ENCODE measurements at places on chromosomes 5 and 9.

- no peak for DNase-seq
These were observed 1.8 kb downstream of the CTXN3 start for GRCh38 chr5:127650649-127651048.

- DNase-seq: no peak
These were observed 482.2 kb downstream of the NTRK2 start for GRCh38 chr9:85151741-85152140.

- DNase-seq: no peak
These were observed 7.4 kb downstream of the BRD3OS start for GRCh38 chr9:134032456-134033222.

GRCh38 chr5:124461157-124461556 is 285.3 kb downstream of the ZNF608 start:
- DNase-seq: no peak

DNA sequence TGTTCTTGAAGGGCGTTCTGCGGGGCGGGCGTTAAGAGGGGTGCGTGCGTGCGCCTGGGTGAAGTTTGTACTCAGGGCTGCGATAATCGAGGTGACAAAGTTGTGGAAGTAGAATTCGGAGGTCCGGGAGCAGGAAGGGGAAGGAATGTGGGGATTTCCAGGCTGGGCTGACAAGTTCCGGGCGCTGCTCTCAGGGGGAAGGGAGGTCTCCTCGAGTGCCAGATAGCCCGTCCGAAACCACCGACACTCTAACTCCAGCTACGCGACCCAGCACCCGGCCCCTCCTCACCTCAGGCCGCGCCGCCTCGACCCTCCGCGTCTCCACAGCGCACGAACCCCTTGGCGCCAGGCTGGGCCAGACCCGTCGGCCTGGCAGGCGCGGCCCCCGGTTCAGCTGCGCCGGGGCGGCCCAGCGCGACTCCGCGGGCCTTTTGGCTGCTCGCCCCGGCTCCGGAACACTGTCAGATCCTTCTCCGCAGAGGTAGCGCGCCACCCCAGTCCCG is at the start of gene IL6ST:
Gene IL6ST, minus strand, starts transcription at position 469 of the 503 bp plus-strand sequence. CDS start 18,685 bp downstream, outside the sequence.
- peak; percentile 73 for DNase-seq

DNA sequence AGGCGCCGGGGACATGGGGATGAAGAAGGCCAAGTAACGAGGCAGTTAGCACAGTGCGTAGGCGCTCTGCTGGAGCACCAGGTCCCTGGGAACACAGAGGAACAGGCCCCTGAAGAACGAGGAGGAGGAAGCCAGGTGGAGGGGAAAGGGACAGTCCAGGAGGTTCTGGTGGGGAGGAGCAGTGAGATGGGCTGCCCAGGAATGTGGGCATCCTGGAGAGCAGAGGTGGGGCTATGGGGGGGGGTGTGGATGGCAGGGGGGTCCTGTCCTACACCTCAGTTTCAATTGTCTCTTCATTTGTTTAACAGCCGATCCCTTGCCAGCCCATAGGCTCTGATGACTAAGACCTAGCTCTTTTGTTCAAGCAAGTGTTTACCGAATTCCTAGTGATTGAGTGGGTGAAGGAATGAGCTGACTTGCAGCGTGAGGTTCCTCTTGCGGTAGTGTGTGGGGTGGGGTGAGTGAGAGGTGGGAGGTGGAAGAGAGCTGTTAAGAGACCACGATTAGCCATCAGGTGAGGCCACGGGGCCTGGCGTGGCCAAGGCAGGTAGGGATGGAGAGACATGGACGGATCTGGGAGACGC is 8.4 kb upstream of the PHYHD1 start:
- DNase-seq: peak; percentile 84

- DNase-seq: no peak
These were observed 236.9 kb downstream of the CD180 start for GRCh38 chr5:66959653-66960052.
